ENCODE measurements at places on chromosomes 16 and 17.

DNA sequence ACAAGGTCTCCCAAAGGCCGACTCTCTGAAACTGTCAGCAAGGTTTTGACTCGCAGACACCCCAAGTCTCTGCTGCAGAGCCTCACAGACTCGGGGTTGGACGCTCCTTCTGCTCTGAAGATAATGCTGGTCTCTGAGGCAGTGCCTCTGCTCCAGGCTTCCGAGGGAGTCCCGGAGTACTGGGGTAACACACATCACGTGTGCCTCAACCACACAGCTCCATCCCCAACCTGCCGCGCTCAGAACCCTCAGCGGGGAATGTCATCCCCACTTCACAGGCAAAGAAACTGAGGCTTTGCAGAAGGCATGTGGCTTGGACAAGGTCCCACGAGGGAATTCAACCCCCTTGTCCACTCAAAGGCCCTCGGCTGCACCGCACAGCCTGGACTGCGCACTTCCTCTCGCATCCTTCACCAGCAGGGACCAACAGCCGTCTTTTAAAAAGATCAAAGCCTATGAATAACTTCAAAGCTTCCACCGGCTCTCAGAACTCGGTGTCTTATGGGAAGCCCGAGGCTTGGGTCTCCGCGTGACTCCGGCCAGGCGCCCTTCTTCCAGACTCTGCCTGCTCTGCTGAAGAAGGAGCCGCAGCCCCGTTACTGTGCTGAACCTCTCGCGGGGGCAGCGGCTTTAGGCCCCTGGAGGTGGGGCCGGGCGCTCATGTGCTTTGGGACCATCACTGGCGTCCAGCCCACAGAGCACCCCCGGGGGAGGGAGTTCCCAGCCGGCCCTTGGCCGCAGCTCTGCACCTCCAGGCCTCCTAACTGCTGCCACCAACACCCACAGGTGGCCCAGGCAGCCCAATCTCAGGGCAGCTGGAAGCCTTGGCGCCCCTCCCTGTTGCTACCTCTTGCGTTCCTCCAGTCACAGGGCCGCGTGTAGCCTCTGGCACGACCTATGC, 2.2 kb downstream of the TMEM204 start:
- DNase-seq = no peak

DNA sequence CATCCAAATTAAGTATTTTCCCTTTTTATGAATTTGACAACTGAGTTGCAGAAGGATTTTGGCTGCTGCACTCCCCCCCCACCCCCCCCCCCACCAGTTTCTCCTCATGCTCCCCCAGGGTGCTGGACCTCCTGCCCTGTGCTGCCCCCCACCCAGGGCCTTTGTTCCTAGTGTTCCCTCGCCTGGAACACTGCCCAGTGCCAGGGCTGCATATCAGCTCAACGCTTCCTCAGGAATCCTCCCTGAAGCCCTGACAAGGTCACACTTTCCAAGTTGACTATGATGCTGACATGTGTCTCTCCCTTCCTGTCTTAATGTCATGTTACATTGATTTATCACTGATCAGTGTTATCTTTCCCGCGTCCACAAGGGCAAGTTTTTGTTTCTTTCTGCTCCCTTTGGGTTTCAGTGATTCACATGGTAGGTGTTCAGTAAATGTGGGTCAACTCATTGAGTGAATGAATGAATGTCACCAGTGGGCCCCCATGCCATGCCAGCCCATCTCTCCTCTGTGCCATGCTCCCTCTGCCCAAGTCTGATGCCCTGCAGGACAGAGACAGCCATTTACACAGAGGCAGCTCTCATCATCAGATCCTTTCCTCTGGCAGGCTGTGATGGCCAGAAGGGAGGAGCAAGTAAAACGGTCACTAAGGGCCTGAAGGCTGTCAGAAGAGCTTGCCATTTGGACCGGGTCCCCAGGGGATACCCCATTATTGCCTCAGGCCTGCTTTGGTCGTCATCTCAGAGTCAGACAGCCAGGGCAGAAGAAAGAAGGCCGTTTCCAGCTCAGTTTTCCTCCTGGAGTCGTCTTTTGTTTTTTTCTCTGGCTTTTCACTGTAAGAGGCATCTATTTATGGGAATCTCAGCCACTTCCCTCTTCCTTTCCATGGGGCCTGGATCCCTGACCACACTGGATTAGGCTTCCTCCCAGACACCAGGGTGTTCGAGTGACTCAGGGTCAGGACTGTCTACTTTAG, 386.2 kb downstream of the SNX29 start:
- no peak for DNase-seq

DNA sequence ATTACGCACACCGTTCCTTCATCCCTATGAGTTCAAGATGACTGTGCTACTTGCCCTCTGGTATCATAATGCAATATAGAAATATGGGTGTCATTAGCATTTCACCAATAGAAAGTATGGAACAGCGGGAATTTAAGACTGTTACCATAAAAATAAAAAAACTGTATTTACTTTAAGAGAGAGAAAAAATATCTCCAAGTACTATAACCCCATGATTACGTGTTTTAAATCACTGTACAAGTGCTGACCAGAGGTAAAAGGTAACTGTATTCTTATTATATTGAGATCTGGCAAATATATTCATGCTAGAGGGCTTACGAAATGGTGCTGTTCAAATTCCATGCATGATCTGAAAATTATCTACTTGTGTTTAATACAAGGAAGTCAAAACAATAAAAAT, 5.2 kb downstream of the SDR42E1 start:
- DNase-seq = no peak

GRCh38 chr16:73323880-73324279, 276.0 kb upstream of the ZFHX3 start:
- no peak for DNase-seq

DNA sequence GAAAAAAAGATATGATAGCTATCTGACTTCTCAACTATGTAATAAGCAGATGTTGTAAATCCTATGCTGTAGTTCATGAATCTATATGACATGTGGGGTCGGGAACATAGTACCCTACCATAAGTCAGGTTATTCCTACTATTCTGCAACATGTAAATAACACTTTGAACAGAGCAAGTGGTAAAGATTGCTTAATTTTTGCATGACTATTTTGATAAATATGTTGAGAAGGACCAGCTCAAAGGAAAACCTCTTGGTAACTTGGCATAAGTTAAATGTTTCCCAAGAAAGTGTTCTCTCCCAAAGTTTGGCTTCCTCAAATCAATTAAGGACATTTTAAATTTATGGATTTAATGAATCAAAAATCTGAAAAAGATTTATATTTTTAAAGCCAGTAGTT, 62.1 kb downstream of the ABHD15 start:
- no peak for DNase-seq

DNA sequence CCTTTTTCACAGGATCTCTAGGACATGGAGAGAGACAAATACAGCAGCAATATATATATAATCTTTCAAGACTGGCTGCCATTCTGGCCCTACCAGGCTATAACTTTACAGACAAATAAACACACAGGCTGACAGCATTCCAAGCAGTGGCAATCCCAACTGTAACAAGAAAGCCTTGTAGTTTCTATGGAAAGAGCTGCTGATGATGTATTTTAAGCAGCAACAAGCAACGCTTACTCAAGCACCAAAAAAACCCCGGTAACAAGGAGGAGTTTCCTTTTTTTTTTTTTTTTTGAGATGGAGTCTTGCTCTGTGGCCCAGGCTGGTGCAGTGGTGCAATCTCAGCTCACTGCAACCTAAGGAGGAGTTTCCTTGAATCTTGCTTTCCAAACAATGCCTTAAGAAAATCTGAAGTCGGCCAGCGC, 23.2 kb downstream of the LSM12 start:
- DNase-seq = no peak

DNA sequence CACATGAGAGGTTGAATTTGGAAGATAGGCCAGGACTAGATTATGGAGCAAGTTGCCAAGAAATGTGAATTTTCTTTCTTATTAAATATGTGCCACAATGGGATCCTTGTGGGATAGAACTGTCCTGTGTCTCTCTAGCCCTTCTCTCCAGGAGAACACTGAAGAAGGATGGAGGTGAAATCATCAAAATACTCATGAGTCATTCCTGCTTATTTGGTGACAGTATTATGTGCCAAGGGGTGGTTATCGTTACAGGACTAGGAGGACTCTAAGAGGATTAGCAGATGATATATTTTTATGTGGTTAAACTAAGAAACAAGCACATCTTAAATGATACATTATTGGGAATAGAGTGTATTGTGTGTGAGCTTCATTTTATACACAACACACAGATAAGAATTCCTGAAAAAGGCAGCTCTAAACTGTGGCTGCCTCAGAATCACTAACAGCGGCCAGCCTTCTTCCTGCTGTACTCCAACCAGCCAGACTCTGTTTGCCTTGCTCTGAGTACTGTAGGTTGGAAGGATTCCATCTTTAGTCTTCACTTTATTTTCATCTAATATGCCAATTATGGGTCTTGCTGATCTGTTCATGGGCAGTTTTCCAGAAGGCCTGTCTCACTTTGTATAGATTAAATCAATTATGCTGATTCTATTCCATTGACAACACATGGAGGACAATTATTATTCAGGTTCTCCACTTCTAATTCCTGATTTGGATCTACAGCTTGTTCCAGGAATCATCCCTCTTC, 325.8 kb downstream of the ABCC12 start:
- no peak for DNase-seq

DNA sequence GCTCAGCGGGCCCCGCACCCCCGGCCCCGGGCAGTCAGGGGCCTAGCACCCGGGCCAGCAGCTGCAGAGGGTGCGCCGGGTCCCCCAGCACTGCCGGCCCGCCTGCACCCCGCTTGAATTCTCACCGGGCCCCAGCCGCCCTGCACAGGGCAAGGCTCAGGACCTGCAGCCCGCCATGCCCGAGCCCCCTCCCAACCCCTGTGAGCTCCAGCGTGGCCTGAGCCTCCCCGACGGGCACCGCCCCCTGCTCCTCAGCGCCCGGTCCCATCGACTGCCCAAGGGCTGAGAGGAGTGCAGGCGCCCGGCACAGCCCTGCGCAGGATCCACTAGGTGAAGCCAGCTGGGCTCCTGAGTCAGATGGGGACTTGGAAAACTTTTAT, 1.7 kb upstream of the BRCA1 start:
- DNase-seq = peak; percentile 42

DNA sequence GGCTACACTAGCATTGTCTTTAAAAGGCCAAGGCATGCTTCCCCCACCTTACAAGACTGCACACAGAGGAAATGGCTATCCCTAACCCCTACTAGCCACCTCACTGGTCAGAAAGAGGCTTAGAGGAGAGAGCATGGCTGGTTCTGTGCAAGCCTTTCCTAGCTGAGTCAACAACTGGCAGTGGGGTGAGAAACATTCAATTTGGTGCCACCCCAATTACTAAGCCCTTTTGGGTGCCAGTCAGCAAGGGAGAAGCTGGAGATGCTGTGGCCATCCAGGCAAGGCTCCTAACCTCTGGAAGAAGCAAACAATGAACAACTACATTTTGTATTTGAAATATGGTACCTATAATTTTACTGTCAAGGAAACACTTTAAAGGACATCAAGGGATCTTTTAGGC, 4.7 kb upstream of the KAT7 start:
- no peak for DNase-seq

DNA sequence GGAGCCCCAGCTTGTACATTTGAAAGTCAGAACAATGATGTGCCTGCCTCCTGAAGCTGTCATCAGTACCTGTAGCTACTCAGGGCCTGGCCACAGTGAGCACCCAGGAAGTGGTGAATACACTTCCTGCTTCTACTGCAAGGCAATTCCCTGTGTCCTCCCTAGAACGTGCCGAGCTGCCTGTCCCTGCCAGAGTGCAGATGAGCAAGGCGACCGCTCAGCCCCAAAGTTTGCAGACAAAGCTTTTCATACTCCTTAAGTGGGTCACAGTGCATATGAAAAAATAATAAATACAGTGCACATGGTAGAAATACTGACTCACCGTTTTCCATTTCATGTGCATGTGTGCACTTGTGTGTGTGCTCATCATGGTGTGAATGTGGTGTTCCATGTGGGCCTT, 77.3 kb downstream of the MPRIP start:
- no peak for DNase-seq

- no peak for DNase-seq
These were observed 2.4 kb downstream of the PRSS22 start for GRCh38 chr16:2855536-2855935.

DNA sequence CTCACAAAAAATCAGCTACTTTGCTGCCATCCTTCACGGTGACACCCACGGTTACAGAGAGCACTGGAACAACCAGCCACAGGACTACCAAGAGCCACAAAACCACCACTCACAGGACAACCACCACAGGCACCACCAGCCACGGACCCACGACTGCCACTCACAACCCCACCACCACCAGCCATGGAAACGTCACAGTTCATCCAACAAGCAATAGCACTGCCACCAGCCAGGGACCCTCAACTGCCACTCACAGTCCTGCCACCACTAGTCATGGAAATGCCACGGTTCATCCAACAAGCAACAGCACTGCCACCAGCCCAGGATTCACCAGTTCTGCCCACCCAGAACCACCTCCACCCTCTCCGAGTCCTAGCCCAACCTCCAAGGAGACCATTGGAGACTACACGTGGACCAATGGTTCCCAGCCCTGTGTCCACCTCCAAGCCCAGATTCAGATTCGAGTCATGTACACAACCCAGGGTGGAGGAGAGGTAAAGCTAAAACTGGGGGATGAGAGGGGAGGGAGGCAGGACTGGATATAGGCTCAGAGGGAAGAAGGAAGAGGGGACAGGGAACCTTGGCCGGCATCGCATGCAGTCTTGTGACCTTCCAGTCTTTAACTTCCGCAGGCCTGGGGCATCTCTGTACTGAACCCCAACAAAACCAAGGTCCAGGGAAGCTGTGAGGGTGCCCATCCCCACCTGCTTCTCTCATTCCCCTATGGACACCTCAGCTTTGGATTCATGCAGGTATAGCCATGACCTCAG, 581 bp downstream of the CD68 start:
- DNase-seq = no peak

DNA sequence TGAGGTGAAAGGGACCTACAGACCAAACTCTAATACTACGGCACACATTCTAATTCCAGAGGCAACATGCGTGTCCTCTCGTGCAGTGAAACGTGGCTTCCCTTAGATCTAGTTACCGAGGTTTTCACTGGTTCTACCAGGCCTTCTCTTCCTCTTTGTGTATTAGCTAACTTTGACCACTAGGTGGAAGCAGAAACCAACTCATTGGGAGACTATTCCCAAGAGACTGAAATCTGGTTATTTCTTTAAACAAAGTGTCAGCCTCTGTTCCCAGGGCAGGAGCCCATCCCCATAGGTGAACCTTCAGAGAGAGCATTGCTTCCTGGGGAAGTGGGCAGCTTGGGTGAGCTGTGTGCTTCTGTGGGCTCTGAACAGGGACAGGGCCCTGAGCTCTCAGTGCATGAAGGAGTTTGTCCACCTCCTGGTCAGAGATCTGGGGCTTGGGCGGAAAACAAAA, 19.7 kb upstream of the RCVRN start:
- peak; percentile 80 for DNase-seq

- no peak for DNase-seq
These were observed 37.2 kb upstream of the ULK2 start for GRCh38 chr17:19904924-19905323.

GRCh38 chr17:61575352-61575975, 15.6 kb downstream of the NACA2 start:
- no peak for DNase-seq

- DNase-seq = no peak
These were observed 9.7 kb downstream of the CDH13 start for GRCh38 chr16:82636485-82636884.

DNA sequence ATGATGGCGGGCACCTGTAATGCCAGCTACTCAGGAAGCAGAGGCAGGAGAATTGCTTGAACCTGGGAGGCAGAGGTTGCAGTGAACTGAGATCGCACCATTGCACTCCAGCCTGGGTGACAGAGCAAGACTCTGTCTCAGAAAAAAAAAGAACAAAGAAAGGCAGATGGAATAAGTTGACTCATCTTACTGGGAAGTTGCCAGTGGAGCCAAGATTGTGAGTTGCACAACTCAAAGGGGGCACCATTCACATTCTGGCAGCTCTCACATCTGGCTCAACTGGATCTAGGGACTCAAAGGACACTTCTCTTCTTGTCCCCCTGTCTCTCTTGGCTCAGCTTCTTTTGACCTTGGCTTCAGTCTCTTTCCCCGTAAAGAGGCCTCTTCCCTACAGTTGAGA, 53.7 kb upstream of the ETV4 start:
- no peak for DNase-seq

Measured in endodermal cell (in vitro differentiated cells).